ENCODE measurements at places on chromosomes 11 and 22.

- DNase-seq = no peak
Observed at GRCh38 chr11:133263332-133263731, 269.0 kb downstream of the OPCML start.

GRCh38 chr11:125496529-125496857 lies 428 bp upstream of the FEZ1 start:
- no peak for DNase-seq

GRCh38 chr22:33897448-33897835 lies 22.8 kb downstream of the LARGE1 start:
- DNase-seq = no peak

GRCh38 chr22:32584650-32585049 lies 110.0 kb downstream of the FBXO7 start:
- DNase-seq = no peak

GRCh38 chr11:797296-798092 lies 587 bp downstream of the SLC25A22 start:
- peak; percentile 59 for DNase-seq

DNA sequence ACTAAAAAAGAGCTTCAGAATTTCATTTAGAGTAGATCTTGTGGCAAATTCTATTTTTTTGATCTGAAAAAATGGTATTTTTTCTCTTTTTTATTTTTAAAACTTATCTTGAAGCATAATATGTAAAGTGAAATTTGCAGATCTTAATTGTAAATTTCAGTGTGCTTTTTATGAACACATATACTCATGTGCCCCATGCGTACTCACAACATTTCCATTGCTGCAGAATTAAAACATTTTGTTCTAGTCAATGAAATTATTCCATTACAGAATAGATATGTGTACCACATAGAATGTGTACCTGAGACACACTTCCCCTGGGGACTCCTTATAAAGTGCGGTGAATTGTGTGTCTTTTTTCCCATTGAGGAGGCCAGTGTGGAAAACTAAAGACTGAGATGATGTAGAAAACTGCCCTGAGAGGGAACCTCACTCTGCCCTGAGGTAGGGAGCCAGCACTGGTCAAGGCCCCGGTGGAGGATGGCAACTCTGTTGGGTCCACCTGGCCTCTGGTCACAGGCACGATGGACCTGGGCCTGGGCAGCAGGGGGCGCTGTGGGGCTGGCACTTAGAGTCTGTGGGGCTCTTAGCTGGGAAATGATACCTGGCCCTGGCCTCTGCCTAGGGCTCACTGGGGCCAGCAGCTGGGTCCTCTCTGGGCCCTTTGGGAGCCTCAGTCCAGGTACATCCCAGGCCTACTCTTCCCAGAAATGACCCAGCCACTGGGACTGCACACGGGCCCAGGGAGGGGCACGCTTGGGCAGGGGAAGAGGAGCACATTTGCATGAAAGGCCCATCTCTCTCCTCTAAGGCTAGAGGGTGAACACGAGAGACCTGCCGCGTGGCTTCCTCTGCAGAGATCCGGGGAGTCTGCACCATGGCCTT lies 77.9 kb upstream of the TOP3B start:
- no peak for DNase-seq
